ENCODE measurements at places on chromosomes 1 and 21. TPM values are rescaled to one million over a fixed set of nuclear protein-coding genes. Genes with fewer than 3 reads are reported as not detected.
A peak's percentile ranks its signal among the peaks of the same experiment; 100 is the strongest.

GRCh38 chr1:38153778-38154470 is 107.3 kb upstream of the POU3F1 start:
- DNase-seq, result no peak

- no peak for DNase-seq
Observed at GRCh38 chr1:229661897-229662296, 35.9 kb downstream of the URB2 start.

DNA sequence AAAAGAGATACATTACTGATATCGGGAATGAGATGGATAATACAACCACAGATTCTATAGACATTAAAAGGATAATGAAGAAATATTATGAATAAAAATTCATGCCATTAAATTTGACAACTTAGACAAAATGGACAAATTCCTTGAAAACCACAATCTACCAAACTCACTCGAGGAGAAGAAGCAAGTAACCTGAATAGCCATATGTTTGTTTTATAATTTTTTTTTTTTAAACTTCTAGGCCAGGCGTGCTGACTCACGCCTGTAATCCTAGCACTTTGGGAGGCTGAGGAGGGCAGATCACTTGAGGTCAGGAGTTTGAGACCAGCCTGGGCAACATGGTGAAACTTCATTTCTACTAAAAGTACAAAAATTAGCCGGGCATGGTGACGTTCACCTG is 327.9 kb downstream of the VAV3 start:
- no peak for DNase-seq

DNA sequence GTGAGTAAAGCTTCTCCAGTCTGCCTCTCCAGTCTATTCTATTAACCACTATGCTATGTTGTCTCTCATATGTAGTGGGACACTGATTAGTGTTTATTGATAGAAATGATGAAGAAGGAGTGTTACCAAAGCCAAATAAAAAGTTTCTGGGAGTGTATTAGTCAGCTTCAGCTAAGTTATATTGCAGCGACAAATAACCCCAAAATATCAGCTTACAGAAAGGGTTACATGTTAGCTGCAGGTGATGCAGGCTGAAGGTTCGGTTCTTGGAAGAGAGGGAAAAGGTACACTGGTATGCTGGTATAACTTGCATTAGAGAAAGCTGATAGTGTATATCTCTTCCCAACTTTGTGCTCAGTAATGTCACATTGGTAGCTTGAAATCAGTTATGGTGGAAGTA is 10.6 kb upstream of the AK2 start:
- no peak for DNase-seq

DNA sequence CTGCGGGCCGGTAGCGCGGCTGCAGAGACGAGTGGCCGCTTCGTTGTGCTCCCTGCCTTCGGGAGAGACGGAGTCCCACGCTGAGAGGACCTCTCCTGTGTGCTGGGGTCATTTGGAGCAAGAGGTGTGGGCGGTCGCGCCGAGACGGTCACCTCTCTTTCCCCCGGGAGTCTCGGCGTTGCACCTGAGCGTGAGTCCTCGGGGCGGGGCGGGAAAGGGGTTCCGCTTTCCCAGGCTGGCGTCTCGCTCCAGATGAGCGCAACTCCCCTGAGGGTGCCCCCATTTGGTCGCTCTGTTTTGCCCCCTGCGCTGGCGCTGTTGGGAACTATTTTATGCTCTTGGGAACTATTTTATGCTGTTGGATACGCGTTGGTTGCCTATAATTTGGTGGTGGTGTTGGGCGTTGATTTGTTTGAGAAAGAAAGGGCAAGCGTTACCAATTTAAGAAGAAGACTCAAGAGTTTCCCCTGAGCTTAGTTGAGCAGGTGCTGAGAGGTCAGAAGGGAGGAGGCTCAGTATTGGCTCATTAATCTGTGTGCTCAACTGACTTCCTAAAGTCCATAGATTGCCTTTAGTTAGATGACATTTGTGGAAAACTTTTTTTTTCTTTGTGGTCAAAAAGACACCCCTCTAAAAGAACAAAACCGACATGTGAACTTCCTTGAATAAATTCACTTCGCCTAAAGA is 683 bp downstream of the LRRC8B start:
- DNase-seq, result no peak

DNA sequence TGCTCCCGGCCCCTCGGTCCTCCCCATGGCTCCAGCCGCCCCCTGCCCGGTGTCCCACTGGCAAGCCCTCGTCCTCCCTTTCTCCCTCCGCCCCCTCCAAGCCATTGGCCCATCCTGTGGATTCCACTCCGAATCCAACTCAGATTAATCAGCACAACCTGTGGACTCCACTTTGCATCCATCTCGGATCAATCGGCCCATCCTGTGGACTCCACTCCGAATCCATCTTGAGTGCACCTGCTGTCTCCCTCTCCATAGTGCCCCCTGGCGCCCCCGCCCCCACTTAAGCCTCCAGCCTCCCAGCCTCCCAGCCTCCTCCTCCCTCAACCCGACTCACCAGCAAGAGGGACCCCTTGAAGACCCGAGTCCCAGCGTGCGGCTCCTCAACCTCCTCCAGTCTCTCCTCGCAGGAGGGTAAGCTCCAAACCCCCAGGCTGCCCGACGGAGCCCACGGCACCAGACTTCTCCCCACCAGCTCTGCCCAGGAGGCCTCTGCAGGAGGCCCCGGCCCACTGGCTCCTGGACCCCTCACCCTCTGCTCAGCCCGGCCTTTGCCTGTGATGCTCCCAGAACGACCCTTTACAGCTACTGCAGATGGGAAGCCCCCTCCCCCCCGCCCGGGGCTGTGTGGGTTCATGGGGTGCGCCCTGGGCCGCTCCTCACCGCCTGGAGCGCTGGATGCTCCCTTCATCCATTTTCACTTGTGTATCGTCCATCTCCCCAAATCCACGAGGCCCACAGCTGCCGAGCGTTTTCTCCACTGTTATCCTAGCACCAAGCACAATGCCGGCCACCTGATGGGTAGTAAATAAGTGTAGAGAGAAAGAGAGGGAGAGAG is 40.6 kb upstream of the TSPEAR start:
- DNase-seq, result no peak

GRCh38 chr1:3651026-3651929 is 1.0 kb upstream of the TP73 start:
- no peak for DNase-seq

- peak; percentile 80 for DNase-seq
Observed at GRCh38 chr1:41664861-41665640, 180.6 kb upstream of the EDN2 start.

- no peak for DNase-seq
Observed at GRCh38 chr1:95426772-95427171, 192.8 kb downstream of the RWDD3 start.

GRCh38 chr21:32565856-32566465 is 19.4 kb downstream of the TCP10L start:
- peak; percentile 15 for DNase-seq

DNA sequence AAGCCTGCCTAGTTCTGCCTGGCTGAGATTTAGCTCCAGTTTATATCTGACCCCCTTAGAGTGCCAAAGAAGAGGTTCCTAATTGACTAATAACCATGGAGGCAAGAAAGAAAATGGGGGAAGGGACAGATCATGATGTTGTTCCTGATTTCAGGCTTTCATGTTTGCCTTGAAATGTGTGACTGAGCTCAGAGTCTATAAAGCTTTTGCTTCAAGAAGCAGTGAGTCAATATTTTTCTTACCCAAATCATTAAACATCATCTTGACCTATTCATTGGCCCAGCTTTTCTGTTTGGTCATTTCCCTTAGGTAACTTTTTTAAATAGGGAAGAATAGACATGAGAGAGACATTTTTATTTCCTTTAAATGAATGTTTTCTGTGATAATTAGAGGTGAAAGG is 55.9 kb downstream of the HHAT start:
- no peak for DNase-seq

- DNase-seq, result no peak
Observed at GRCh38 chr1:159866905-159867663, 4.6 kb upstream of the VSIG8 start.

- no peak for DNase-seq
Observed at GRCh38 chr1:31615414-31615813, 2.1 kb upstream of the HCRTR1 start.

- DNase-seq, result no peak
Observed at GRCh38 chr1:182860658-182861057, 21.5 kb downstream of the DHX9 start.

GRCh38 chr1:37930246-37931101 is 16.4 kb downstream of the INPP5B start:
- DNase-seq, result no peak

DNA sequence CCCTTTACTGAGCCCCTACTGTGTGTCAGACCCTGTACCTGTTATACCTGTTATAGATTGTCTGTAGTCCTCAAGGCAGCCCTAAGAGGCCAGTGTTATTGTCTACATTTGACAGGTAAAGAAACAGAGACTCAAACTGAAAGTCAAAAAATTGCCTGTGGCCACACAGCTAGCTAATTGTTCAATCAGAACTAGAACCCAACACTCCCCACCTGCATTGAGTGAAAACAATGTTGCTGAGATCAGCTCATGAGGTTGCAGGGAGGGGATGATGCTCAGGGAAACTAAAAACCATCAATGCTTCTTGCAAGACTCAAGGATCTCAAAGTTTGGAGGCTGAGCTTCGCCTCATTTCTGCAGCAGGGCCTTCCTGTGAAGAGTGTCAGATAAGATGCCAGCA is 109.5 kb upstream of the LMO4 start:
- DNase-seq, result no peak

DNA sequence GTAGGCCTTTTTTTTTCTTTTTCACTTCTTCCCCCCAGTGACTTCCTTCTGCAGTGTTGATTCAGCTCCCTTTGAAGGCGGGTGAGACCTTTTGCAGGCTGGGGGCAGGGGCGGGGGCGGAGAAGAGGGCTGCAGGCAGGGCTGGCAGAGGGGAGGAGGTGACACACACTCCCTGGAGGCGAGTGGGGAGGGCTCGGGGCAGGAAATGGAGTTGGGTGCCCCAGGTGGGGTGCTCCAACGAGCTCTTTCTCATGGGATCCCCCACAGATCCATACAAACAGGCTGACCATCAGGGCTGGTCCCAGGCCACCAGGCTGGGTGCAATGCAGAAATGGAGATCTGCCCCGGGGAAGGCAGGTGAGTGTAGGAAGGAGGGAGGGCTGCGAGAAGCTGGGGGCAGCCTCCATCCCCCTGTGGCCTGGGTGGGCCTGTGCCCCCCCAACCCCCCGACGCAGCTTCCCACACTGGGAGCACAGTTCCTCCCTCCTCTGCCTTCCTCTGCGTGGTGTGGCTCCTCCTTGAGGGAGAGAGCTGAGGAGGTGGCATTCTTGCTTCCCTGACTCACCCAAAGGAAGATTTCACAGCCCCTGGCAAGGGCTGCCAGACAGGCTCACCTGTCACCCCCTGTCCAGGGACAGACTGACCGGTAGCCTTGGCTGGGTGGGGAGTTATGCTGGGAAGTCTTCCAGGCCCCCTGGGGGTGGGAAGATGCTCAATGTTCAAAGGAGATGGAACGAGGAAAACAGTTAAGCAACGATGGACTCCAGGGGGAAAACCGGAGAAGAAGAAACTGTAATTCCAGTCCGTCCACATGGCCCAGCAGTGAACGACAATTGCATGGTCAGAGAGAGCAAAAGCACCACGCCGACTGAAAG is 7.1 kb upstream of the ITGB2 start:
- DNase-seq, result peak; percentile 67

DNA sequence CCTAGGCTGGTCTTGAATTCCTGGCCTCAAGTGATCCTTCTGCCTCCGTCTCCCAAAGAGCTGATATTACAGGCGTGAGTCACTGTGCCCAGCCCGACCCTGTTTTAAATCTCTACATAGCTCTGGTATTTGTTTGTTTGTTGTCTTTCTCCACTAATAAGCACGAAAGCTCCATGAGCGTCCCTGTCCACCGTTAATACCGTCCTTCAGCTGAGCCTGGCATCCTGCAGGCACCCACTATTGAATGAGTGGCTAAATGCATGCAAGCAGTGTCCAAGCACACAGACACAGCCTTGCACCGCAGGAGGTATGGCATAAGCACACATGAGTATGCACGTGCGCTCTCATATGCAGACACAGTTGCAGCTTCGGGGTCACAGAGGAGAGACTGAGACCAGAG is 4.5 kb upstream of the COL16A1 start:
- DNase-seq, result no peak

DNA sequence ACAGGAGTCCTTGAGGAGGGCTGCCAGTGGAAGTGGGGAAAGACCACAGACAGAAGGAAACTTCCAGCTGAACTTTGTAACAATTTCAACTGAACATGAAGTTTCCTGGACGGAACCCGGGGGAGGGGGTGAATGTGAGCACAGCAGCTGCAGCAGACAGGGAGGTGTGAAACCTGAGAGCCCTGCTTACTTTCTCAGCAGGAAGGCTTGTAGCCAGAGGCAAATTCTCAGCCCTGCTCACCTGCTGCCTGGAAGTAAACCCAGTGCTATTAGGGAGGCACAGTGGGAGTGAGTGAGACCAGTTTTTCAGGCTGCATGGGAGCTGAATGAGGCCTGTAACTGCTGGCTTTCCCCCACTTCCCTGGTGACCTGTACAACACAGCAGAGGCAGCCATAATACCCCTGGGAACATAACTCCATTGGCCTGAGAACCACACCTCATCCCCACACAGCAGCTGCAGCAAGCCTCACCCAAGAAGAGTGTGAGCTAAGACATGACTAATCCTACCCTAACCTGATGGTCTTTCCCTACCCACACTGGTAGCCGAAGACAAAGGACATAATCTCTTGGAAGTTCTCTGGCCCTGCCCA is 9.6 kb upstream of the SPRR2F start:
- DNase-seq, result no peak

GRCh38 chr1:232643251-232643650 is 13.3 kb upstream of the SIPA1L2 start:
- no peak for DNase-seq

GRCh38 chr1:44802306-44803061 is 2.3 kb downstream of the PLK3 start:
- no peak for DNase-seq

GRCh38 chr1:180534214-180534613 is 24.6 kb upstream of the OVAAL start:
- DNase-seq, result no peak

- DNase-seq, result peak; percentile 63
Observed at GRCh38 chr1:19651141-19651737, 7.1 kb downstream of the NBL1 start.

DNA sequence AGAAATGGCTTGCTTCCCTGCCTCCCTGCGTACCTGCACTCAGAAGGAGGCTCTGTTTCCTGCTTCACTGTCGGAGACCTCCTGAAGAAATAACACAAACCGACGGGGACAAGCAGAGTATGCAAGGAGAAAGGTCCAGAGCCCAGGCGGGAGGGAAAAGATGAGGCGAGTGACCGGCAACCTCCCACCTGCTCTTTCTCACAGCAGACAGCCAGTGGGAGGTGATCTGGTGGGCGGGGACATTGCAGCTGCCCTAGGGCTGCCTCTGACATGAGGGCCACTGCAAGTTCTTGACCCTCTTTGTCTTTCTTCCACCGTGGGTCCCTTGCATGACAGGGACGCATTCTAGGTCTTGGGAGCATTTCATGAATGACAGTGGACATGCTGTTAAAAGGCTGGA is 368.2 kb downstream of the CAMTA1 start:
- no peak for DNase-seq

SEMA4A gene
- total RNA-seq, result 1.4 TPM

LEFTY2 gene
- not detected for total RNA-seq

SLAMF9 gene
- not detected for total RNA-seq

SLC30A1 gene
- total RNA-seq, result 37.2 TPM

SPRR2E gene
- total RNA-seq, result not detected

TRIM17 gene
- 7.0 TPM for total RNA-seq

AADACL3 gene
- total RNA-seq, result not detected

NVL gene
- 27.6 TPM for total RNA-seq

MARK1 gene
- total RNA-seq, result 1.3 TPM

SELENBP1 gene
- 70.5 TPM for total RNA-seq

PAQR6 gene
- not detected for total RNA-seq

Data from fibroblast of the aortic adventitia (primary cell).